Pulmonary artery endothelial cell (primary cell): ENCODE measurements at places on chromosomes 6 and 20.

- DNase-seq, result no peak
Observed at GRCh38 chr6:158328952-158329351, 16.7 kb downstream of the TULP4 start.

DNA sequence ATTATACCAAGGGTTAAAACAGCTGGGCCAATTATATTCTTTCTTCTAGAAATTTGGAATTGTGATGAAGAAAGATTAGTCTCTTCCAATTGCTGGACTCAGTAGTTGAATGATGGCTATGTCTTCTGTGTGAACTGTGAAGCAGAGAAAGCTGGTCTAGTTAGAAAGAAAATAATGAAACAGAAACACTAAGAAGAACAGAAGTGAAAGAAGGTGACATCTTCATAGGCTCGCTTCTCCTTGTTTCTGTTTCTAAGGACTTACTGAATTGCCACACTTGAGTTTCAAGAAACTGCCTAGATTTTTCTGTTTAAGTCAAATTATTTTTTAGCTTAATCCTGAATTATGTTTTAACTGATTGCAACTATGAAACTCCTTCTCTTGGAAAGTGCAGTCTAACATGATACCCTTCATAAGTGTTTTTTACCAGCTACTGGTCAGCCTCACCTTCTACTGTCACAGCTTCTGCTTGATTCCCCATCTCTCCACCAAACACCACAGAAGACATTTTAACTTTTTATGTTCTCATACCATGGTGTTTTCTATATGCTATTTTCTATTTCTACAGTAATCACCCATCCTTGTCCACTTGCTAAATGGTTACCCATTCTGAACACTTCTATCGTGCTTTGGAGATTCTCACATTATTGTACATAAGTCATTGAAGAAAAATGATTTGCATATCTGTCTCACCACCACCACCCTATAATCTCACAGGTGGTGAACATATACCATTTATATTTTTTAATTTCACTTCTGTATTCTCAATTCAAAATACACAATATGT lies 268.8 kb downstream of the GRIK2 start:
- no peak for DNase-seq

DNA sequence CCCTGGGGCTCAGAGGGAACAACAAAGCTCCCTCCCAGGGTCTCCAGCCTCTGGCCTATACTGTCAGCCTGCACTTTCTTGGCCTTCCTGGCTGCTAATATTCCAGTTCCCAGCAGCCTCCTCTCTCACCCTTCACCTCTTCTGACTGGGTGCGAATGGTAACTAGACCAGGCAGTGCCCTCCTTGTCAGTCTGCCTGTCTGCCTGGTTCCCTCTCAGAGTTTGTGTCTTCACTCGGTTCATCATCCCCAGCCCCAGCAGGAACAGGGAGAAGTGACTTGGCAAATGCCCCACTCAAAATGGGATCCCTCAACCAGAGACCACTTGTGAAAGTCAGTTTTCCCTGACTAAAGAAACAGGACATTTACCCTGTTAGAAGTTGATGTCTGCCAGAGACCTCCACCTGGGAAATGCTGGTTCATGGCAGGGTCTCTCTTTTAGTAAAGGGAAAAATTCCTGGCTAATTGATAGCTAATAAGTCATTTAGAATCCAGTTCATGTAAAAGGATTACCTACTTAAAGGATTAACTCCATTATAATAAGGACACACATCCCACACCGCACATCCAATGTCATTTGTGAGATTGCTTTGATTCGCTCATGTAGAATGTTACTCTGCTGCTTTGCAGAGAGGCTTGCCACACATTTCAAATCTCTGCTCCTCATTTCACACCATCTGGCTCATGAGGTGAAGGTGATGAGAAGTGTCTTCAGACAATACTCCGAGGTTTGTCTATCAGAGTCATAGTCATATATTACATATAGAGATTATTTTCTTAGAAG lies 18.6 kb upstream of the MICB start:
- no peak for DNase-seq

- no peak for DNase-seq
Observed at GRCh38 chr6:37812841-37813240, 6.7 kb upstream of the ZFAND3 start.

GRCh38 chr6:140138311-140139010 lies 764.0 kb upstream of the CITED2 start:
- DNase-seq, result peak; percentile 26

DNA sequence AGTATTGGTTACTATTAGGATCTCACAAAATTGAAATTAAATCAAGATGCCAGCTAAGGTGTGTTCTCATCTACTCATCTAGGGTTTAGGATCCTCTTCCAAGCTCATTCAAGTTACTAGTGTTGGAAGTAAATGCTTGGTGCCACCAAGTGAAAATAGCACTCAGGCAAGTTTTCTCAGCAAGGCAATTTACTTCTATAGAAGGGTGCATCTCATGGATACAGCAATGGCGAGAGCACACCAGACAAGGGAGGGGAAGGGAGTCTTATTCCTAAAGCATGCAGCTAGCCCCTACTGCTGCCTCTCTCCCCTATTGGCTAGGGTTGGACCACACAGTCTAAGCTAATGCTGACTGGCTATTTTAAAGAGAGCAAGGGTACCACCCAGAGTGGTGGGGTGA lies 23.0 kb upstream of the FAM8A1 start:
- DNase-seq, result no peak

GRCh38 chr20:35333606-35334005 lies 41.4 kb upstream of the FAM83C start:
- DNase-seq, result no peak

- DNase-seq, result no peak
Observed at GRCh38 chr20:57760698-57761412, 51.0 kb upstream of the PMEPA1 start.

DNA sequence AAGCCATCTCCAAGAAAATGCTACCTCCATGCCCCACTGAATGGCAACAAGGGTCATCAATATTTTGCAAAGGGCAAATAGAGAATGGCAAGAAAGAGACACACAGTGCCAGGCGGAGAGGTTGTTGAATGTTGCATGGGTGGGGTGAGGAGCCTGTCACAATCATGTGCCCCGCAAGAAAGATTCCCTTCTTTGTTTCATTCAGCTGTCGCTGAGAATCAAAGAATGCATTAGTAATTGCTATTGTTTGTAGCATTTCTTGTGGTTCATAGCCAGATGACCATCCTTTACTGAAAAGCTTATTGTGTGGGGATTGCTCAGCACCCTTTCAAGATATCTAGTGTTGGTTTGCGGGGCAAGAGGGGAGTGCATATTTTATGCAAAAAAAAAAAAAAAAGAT lies 166.5 kb upstream of the QKI start:
- no peak for DNase-seq

DNA sequence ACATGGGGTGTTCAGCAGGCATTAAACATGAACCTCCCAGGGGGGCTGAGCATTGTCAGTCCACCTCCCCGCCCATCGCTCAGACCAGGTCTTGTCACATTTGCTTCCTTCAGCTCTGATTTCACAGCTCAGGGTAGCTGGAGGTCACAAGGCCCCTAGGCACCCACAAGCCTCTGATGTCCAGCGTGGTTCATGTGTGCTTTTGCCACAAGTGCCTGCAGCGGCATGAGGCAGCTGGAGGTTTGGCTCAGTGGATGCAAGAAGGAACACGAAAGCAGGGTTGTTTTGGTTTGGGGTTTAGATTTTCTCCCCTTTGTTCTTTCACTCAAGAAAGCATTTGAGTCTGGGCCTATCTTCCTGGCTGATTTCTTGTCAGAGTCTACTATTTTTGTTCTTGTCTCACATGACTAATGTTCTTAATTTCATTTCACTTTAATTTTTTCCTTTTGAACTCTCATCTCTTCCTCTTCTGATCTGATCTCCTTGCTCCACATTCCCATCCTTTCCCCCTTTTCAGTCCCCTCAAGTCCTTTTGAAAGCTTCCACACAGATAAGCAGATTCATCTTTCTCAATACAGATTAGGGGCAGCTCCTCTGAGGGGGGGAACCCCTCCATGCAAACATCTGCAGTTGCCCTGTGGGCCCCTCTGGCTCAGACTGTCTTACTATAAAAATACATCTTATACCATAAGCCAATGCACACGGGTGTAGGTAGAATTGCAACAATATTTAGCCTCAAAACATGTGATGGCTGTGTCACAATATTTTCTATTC lies 68.1 kb upstream of the CEP85L start:
- DNase-seq, result no peak

DNA sequence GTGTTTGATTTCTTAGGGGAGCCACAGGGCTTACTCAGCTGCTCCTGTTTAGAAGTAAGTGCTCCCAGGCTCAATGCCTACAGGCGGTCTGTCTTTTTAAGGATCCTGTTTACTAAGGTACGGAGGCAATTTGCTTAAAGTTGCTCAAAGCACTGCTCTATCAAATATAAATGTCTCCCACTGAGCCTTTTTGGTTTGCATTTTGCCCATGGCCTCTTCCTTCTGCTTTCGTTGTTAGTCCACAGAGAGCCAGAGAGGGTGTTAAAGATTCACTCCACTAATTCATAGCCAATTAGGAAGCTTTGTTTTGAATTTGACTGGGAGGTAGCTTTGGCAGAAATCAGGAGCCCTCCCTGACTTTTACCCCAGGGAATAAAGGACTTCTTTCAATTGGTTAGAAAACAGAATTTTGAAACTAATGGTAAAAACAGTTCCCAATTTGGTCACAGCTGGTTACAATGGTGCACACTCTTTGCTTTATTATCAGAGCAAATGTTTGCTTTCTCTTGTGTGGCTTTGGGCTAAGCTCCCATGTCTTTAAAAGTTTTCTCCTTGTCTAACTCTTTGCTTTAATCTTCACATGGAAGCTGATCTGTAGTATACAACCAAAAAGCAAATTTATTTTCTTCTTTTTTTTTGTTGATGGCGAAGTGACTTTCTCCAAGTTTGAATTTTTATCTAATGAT lies 126.2 kb downstream of the IMPG1 start:
- DNase-seq, result no peak

- no peak for DNase-seq
Observed at GRCh38 chr20:19714579-19714840, 43.5 kb upstream of the RIN2 start.

- no peak for DNase-seq
Observed at GRCh38 chr6:13013681-13014503, 297.3 kb downstream of the PHACTR1 start.

DNA sequence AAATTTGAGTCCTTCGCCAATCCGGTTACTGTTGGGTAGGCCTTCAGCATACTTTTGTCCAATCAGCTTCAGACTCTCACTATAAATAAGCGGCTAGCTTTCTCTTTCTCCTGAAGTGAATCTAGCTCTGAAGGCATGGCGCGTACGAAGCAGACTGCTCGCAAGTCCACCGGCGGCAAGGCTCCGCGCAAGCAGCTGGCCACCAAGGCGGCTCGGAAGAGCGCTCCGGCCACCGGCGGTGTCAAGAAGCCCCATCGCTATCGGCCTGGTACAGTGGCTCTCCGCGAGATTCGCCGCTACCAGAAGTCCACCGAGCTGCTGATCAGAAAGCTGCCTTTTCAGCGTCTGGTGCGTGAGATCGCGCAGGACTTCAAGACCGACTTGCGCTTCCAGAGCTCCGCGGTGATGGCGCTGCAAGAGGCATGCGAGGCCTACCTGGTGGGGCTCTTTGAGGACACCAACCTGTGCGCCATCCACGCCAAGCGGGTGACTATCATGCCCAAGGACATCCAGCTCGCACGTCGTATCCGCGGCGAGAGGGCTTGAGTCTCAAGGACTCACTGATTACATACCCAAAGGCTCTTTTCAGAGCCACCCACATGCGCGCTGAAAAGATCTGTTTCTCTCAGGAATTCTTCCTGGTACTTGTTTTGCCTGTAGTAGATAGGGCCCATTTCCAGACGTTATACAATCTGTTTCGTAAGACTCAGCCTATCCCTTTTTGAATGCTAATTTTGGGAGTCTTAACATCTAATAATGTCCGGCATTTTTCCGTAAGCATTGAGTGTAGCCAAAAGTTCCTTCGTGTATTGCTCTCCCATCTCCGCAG lies 102.0 kb downstream of the OR2B2 start:
- peak; percentile 88 for DNase-seq

DNA sequence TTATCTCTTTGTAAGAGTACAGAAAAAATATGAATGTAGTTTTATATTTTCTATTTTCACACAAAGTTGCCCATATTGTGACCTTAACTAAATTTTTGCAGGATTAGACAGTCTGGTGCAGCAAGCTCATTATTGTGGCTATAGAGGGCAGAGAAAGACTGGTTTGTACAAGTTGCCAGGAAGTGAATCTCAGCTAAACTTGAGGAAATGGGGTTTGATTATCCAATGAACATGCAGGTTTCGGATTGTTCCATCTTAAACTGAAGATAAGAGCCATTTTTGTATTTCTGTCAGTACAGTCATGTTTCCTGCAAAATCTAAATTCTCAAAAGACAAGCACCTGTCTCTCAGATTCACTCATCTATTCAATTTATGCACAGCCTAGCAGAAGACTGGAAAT lies 390.9 kb downstream of the MMUT start:
- DNase-seq, result no peak

DNA sequence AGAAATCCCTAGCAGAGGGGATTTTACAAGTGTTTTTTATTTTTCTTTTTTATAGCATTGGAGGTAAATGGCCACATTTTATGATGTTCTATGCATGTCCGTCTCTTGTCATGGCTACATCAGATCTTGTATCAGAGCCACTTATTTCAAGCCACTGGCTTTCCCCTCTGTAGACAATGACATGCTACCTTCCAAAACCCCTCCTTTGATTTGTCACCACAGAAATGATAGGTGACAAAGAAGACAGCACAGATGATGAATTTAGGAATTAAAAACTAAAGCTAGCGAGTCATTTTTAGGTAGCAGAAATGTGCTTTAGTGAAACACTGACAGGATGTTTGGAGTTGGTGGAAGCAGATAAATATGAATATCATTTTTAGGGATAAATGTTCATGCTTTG lies 20.8 kb downstream of the PLCB1 start:
- DNase-seq, result no peak

DNA sequence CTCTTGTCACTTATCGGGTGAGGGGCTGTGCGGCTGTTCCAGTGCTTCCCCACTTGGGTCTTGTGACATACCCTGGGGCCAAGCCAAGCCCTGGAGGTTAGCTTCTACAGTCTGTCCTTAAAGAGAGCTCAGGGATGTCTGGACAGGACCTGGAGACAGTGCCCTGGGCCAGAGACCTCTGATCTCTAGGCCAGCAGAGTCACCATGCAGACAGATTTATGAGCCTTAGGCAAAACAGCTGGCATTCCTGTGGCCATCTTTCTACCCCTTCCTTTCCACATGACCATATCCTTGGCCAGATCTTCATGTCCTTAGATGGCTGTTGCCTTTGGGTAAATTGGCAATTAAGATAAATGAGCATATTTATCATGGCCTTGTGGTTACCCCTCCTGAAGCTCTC lies 678.6 kb downstream of the MAFB start:
- DNase-seq, result no peak
